Stimulated activated CD8-positive, alpha-beta memory T cell treated with anti-CD3 and anti-CD28 coated beads, Interleukin-4, amount 100 ng/mL, for 1 hour (primary cell): ENCODE measurements at places on chromosomes 1 and 21.

GRCh38 chr1:193890935-193891334, 704.5 kb upstream of the B3GALT2 start:
- no peak for DNase-seq

DNA sequence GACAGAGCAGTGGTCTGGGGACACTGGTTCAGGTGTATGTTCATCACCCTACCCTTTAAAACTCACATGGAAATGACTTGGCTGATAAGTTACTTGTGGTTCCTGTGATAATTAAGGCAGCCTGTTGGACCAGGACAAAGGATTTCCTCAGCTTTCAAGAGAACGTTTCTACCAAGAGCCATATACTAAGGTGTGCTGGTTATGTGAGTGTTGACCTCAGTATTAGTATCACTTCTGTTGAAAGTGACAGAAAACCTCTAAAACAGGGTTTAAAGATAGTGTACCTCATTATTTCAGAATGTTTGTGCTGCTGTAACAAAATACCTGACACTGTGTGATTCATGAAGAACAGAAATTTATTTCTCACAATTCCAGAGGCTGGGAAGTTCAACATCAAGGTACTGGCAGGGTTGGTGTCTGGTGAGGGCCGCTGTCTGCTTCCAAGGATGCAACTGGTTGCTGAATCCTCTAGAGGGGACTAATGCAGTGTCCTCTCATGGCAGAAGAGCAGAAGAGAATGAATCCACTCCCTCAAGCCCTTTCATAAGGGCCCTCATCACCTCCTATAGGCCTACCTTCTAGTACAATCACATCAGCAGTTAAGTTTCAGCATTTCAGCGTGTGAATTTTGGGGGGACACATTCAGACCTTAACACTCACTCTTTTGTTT, 54.9 kb downstream of the UCK2 start:
- DNase-seq, result no peak

DNA sequence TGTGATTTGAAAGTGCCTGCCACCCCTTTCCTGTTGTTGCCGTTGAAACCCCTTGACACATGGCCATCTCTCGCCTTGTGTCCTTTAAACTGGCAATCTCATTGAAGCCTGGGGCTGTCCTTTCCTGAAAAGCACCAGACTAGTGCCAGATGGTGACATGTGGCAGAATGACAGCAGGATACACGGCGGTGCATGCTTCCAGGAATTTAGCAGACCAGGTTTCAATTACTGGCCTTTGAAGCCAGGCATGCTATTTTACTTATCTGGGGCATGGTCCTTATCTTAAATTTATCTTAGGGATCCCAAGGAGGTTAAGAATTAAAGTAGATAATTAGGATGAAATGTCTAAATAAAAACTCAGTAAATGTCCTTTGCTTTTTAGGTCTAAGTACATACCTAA, 15.2 kb downstream of the PLPPR4 start:
- no peak for DNase-seq

DNA sequence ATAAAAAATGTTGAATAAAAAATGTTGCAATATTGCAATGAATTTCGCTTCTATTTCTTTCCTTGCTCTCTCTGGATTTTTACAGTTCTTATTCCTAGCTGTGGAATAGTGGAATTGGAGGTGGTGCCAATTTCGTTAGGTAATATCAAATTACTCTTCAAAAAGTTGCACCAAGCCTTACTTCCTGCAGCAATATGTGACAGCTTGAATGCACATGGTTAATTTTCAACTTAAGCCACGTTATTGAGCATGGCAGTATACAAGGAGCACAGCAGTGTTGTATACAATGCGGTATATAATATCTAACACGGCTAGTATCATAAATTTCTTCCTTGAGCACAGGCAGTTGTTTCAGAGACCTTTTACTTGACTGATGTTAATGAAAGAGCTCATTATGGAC, 152.5 kb downstream of the NOS1AP start:
- DNase-seq, result no peak

DNA sequence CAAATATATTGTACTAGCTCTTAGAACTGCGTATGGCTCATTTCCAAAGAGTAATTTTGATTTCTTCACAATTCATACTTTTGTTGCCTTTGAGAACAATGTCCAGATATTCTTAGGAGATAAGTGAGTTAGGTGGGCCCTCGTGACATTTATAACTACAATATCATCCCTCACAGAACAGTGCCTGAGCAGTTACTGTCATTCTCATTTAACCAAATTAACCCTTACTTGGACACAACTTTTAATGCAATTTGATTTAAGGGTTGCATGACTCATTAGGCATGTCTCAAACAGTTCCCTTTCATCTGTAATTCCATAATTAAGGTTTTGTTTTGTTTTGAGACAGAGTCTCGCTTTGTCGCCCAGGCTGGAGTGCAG, 68.1 kb upstream of the DNAH14 start:
- no peak for DNase-seq

GRCh38 chr1:87284456-87285240, 44.0 kb upstream of the LMO4 start:
- DNase-seq, result no peak
